ENCODE measurements at places on chromosomes 16 and 17.

- DNase-seq: no peak
These were observed 1.9 kb downstream of the SRSF1 start for GRCh38 chr17:58005031-58005727.

DNA sequence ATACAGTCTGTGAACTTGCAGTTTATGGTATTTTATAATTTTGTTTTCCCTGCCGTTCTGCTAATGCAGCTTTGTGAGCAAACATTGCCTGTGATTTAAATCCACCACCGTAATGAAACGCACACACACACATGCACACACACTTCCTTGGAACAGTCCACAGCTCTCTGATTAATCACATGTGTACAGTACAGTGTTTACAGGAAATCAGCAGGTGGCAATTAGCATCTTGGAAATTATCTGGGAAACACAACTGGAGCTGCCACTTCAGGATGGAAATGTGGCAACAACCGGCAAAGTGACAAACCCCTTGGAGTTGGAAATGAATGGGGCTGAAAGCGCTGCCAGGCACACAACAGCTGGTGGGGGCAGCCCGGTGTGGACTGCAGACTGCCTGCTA lies 12.9 kb upstream of the ZKSCAN2 start:
- DNase-seq: no peak

DNA sequence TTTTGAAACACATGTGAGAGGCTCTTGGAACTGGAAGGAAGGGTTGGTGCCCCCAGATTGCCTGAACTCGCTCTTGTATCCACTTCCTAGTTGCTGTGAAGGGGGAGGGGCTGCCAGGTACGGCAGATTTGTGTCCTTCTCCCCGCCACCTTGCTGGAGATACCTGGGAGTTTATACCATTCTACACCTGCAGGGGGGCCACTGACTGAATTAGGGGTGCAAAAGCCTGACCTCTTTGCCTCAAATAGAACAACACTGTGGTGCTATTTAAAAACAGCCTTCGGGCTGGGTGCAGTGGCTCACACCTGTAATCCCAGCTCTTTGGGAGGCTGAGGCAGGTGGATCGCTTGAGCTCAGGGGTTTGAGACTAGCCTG lies 35.1 kb upstream of the IL34 start:
- DNase-seq: no peak

DNA sequence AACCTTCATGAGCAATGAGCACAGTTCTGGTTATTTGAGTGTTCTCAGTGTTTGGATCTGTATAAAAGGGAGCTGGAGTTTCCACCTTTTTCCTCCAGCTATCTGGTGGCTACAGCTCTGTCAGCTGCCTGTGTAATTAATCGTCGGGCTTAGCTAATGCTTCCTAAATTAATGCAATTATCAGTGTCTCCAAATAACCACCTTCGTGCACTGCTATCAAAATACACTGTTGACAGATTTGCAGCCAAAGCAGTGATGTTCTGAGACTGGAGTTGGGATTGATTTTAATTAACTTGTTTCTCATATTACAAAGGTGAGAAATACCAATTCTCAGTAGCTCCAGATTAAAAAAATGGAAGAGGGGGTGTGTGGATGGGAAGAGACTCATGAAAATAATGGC lies 325.8 kb downstream of the CBLN1 start:
- DNase-seq: no peak

Data from body of pancreas (tissue), 4 donors.